Astrocyte (in vitro differentiated cells and primary cell): ENCODE measurements at places on chromosomes 5 and 9. TPM values are rescaled to one million over a fixed set of nuclear protein-coding genes. Genes with fewer than 3 reads are reported as not detected.
A peak's percentile ranks its signal among the peaks of the same experiment; 100 is the strongest.

DNA sequence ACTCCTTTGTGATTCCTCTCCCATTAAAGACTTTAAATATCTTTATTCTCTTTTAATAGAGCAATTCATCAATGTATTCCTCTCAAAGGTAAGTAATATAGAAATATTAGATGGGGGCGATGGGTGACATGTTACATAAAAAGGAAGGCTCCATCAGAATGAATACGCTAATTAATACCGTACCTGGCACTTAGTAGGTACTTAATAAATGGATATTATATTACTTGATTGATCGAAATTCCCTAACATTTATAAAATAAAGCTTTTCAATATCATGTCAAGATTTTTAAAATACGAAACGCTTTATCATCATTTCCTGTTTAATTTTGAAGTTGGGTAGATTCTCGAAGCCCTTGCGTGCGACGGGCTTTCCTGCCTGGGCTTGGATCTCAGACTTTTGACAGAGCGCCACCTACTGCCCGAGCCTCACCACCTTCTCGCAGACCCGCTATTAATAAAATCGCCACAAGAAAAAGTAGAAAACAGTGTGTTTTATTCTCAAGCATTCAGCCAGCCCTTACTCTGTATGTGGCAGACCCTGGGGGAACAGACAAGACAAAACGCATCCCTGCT lies 99.4 kb downstream of the C5orf15 start:
- H3K4me3 ChIP-seq: no peak overlapping the region
- H3K4me1 ChIP-seq: peaks cover 32% of the 10 kb centered on the region
- DNase-seq: peak; percentile 57

Gene CCDC192
- total RNA-seq: not detected in 2 replicates

- peaks cover 4% of the 10 kb centered on the region for H3K4me1 ChIP-seq
- H3K27ac ChIP-seq: no peak overlapping the region
- peaks cover 50% of the 10 kb centered on the region for H3K36me3 ChIP-seq
- no peak for DNase-seq
- no peak overlapping the region for H3K4me3 ChIP-seq
- H3K27me3 ChIP-seq: no peaks in the 10 kb centered on the region
Measured at GRCh38 chr9:128629852-128630545, 26.6 kb downstream of the DYNC2I2 start.

DNA sequence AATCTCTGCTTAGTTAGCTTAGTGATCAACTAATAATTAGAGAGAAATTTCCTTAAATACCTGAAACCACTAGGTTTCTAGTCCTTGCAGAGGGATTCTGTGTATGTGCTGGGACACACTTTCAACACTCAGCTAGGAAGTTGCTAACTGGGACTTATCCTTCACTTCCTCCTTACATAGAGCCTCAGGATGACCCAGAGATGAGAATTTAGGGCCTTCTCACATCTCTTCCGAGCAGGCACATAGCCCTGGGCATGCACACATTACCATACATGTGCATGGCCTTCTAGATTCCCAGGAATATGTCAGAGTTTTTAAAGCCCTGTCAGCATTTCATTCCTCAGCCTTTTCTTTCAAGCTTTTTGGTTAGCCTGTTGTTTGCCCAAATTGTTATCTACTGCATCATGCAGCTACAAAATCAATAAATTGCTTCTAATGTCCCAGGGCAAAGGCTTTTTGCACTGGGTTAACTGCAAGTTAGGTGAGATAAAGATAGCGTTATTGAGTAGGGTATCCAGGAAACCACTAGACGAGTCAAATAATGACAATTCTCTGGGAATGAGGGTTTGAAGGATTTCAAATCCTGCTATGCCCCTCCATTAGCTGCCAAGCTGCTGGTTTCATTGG lies 22.0 kb upstream of the CDK20 start:
- H3K36me3 ChIP-seq: no peaks in the 10 kb centered on the region
- H3K4me1 ChIP-seq: no peaks in the 10 kb centered on the region
- no peak for DNase-seq
- H3K4me3 ChIP-seq: no peak overlapping the region
- H3K27me3 ChIP-seq: peaks cover 3% of the 10 kb centered on the region

Gene PCDHGA11
- total RNA-seq: 5.3 and 5.8 TPM in 2 replicates

Gene MCTP1
- 40.6 and 45.9 TPM in 2 replicates for total RNA-seq

- H3K36me3 ChIP-seq: no peaks in the 10 kb centered on the region
- DNase-seq: no peak
- H3K27ac ChIP-seq: no peak overlapping the region
Measured at GRCh38 chr9:28747351-28747985, 1174.2 kb upstream of the C9orf72 start.
